ENCODE measurements at places on chromosomes 3 and 15.

DNA sequence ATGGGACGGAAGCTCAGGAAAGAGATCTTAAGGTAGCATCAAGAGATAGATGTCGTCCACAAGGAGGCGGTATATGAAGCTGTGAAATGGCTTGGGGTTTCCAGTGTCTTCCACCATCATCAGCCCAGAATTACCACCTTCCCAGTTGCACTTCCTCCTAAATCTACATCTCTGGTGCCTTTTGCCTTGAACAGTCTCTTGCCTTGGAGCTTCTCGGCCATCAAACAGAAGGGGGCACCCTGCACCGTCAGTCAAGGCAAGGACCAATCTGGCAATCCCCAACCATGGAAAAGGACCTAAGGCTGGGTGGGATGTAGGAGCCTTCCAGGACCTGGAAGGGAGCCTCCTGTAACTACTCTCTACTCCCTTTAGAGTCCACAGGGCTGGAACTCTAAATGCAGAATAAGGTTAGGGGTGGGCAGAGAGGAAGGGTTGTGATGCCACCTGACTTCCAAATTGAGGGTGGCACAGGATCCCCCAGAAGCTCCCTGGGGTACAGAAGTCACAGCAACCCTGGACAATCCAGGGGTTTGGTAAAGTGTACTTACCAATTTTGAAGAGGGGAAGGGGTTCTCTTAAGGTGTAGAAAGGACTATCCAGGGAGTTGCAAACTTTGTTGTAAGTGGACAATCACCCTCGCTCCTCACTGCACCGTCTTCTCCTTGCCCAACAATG is 1.0 kb upstream of the RYR3 start:
- ATAC-seq, result peak; percentile 46

GRCh38 chr3:4421121-4421520 is 45.9 kb downstream of the SUMF1 start:
- peak; percentile 85 for ATAC-seq

GRCh38 chr15:55422089-55422488 is 13.8 kb downstream of the PIERCE2 start:
- ATAC-seq, result no peak

GRCh38 chr3:59908701-59909100 is 858.9 kb upstream of the CFAP20DC start:
- no peak for ATAC-seq

- ATAC-seq, result peak; percentile 99
Observed at GRCh38 chr15:36612063-36612788, 32.8 kb downstream of the CDIN1 start.

- no peak for ATAC-seq
Observed at GRCh38 chr15:92654662-92655061, 913 bp downstream of the FAM174B start.

DNA sequence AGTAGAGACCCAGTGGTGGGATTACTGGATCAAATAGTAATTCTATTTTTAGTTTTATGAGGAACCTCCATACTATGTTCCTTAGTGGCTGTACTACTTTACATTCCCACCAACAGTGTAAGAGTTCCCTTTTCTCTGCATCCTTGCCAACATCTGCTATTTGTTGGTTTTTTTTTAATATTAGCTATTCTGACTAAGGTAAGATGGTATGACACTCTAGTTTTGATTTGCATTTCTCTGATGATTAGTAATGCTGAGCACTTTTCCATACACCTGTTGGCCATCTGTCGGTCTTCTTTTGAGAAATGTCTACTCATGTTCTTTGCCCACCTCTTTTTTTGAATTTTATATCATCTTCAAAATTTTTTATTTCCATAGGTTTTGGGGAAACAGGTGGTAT is 34.2 kb upstream of the RAP2B start:
- no peak for ATAC-seq

DNA sequence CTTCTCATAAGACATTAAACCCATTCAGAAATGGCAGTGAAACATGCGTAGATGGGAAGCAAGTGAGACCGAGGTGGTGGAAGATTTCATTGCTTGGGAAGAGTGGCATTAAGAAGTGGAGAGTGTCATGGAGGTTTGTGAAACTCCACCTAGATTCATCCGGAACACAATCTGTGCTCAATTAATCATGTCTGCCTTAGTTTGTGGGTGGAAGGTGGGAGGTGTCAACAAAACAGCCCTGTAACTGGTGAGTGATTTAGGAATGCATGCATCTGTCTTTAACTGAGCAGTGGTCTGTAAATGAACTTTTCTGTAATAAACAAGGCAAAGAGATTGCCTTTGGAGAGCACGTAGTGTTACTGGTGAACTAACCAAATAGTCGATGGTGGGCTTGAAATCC is 113.7 kb downstream of the WNT5A start:
- ATAC-seq, result no peak

- ATAC-seq, result no peak
Observed at GRCh38 chr3:116836286-116836685, 126.7 kb downstream of the TUSC7 start.

GRCh38 chr3:32334675-32335074 is 57.0 kb upstream of the CMTM7 start:
- no peak for ATAC-seq

GRCh38 chr3:61664105-61664482 is 102.7 kb downstream of the PTPRG start:
- peak; percentile 65 for ATAC-seq

- ATAC-seq, result peak; percentile 29
Observed at GRCh38 chr3:52742418-52743041, 28.2 kb downstream of the NEK4 start.

- ATAC-seq, result no peak
Observed at GRCh38 chr3:47414666-47415587, 34.1 kb downstream of the PTPN23 start.

DNA sequence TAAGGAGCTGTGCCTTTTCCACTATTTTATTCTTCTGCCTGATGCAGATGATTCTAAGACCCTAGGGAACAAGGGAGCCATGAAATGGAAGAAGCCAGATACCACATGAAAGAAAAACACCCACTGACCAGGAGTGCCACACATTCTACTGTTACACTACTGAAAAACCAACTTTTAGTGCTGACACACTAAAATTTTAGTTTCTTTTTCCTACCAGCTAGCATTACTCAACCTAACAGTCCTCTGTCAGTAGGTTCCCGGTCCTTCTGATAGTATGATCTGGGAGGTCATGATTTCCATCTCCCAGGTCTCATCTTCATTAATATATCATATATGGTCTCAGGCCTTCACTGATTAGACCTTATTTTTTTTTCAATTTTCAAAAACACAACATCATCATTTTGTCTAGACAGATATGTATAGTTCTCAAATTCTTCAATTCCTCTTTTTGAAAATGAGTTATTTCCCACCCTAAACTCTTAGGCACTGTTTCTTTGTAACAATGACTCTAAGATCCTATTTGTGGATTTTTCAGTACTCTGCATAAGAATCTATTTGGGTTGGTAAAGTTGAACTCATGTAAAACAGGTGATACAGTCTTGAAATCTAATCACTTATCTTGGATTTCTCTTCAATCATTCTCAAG is 321.8 kb downstream of the CTNNB1 start:
- ATAC-seq, result no peak

GRCh38 chr3:162586591-162586990 is 1090.0 kb downstream of the OTOL1 start:
- ATAC-seq, result no peak

Data from esophagus mucosa (tissue), 1 donor.